ENCODE measurements at places on chromosomes 4 and X. TPM values are rescaled to one million over a fixed set of nuclear protein-coding genes. Genes with fewer than 3 reads are reported as not detected.

DNA sequence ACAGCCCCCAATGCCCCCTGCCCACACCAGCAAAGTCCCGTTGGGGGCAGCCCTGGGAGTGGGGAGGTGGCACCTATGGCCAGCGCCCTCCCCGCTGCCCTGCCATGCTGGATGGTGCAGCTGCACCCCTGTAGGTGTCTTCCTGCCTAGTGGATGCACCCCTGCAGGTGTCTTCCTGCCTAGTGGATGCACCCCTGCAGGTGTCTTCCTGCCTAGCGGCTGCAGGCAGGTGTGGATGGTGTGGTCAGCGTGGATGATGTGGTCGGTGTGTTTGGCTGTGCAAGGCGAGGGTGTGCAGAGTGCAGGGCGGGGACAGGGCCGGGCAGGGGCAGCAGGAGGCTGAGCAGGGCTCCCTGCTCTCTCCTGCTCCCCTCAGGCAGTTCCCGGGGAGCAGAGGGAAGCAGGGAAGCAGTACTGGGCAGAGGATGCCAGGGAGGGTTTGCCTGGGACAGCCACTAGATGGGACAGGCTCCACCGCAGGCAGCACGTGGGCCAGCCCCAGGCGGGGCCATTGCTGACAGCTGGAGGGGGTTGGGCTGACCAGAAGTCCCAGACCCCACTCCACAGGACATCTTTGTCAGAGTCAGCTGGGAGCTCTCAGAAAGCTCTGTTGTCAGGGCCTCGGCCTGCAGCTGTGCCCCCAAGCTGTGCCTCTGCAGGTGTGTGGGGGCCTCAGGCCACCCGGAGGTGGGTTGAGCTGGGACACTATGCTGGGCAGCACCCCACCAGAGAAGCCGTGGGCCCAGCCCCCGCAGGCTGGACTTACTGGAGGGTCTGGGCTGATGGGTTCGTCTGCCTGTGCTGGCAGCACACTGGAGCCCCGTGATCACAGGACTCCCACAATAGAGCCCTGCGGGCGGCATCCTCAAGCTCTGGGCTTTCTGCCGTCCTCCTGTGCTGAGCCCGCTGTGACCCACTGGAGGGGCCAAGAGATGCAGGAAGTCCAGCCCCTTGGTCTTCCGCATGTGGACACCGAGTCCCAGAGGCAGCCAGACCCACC lies 23.7 kb downstream of the DOK7 start:
- no peak overlapping the region for H3K27ac ChIP-seq
- H3K4me3 ChIP-seq, result no peak overlapping the region
- peaks cover 26% of the 10 kb centered on the region for H3K27me3 ChIP-seq
- H3K36me3 ChIP-seq, result no peaks in the 10 kb centered on the region

GRCh38 chr4:169201222-169202144 lies 69.3 kb downstream of the SH3RF1 start:
- no peaks in the 10 kb centered on the region for H3K36me3 ChIP-seq
- no peaks in the 10 kb centered on the region for H3K27me3 ChIP-seq
- no peak for DNase-seq
- no peak overlapping the region for H3K4me3 ChIP-seq
- H3K27ac ChIP-seq, result peak overlapping the region; percentile 68
- H3K4me1 ChIP-seq, result peaks cover 8% of the 10 kb centered on the region

GRCh38 chrX:13747836-13748235 lies 13.3 kb downstream of the OFD1 start:
- peak; percentile 81 for DNase-seq
- no peak overlapping the region for H3K27ac ChIP-seq
- peaks cover 2% of the 10 kb centered on the region for H3K36me3 ChIP-seq

- peaks cover 2% of the 10 kb centered on the region for H3K4me1 ChIP-seq
- no peak overlapping the region for H3K27ac ChIP-seq
- DNase-seq, result no peak
- no peak overlapping the region for H3K4me3 ChIP-seq
- H3K36me3 ChIP-seq, result no peaks in the 10 kb centered on the region
Observed at GRCh38 chr4:94550851-94551250, 99.1 kb downstream of the PDLIM5 start.

DNA sequence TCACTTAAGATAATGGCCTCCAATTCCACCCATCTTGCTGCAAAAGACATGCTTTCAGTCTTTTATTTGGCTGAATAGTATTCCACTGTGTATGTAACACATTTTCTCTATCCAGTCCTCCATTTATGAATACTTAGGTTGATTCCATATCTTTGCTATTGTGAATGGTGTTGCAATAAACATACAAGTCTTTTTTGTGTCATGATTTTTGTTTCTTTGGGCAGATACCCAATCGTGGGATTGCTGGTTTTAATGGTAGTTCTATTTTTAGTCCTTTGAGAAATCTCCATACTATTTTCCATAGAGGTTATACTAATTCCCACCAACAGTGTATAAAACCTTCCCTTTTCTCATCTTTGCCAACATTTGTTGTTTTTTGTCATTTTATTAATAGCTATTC lies 180.9 kb downstream of the SMIM20 start:
- H3K27ac ChIP-seq, result no peak overlapping the region
- no peak overlapping the region for H3K4me3 ChIP-seq
- H3K36me3 ChIP-seq, result no peaks in the 10 kb centered on the region
- H3K27me3 ChIP-seq, result no peaks in the 10 kb centered on the region

DNA sequence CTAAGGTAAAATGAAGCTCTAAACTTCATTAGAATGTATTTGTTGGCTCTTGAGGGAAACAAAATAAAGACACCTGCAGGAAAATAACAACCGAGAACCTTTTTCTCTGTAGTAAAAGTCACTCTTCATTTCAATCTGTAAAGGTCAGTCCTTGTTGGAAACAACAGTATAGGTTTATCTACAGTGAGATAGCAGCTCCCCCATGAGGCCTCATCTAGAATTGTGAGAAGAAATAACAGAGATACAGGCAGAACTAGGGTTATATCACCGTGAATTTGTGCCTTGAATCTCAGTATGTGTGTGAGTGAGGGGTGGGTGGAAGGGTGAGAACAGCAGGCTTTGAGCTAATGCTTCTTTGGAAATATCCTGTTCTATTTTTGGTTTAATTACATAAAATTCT lies 107.8 kb upstream of the FMR1 start:
- H3K36me3 ChIP-seq, result no peaks in the 10 kb centered on the region
- H3K4me1 ChIP-seq, result no peaks in the 10 kb centered on the region
- no peaks in the 10 kb centered on the region for H3K27me3 ChIP-seq
- no peak overlapping the region for H3K4me3 ChIP-seq

DNA sequence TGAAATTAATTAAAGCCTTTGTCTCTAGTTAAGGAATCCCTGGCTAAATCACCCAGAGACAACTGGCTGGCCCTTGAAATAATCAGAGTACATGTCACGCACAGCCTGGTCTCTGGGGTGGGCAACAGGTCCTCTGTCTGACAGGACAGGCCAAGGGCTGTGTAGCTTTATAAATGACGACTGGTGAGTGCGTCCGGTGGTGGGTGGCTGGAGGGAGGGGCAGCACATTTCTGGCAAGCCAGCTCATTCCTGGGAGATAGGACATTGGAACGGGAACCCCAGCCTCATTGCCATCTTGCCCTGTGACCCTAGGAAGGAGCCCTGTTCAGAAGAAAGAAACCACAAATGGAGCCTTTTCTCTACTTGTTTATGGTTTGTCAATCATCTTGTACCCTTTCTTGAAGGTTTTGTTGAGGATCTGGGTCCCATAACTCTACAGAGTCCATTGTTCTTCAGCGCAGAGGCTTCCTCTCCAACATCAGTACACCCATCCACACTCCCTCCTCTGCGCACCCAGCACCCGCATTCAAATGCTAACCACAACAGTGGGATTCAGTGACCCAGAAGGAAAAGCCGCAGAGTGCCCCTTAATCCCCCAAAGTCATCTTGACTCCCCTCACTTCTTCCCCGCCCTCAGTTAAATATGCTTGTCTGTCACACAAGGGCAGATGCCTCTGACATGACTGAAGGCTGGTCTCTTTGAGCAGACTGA lies 368.1 kb downstream of the UNC5C start:
- no peaks in the 10 kb centered on the region for H3K36me3 ChIP-seq
- H3K4me1 ChIP-seq, result no peaks in the 10 kb centered on the region
- no peak for DNase-seq
- no peaks in the 10 kb centered on the region for H3K27me3 ChIP-seq
- H3K27ac ChIP-seq, result no peak overlapping the region

DNA sequence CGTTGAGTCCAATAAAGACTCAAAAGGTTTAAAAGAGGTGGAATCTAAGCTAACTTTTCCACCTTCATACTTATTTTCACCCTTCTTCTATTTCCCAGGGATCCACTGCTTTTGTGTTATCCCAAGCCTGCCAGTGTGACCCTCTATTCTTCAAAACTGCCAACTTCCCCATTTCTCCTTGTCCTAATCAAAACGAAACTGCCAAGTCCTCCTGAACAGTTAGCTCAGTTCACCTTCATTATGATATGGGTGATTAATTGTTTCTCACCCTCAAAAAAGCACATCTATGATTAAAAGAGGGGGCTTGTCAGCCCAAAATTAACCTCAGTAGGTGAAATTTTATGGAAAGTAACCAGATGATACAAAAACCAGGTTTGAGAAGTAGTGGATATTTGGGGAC lies 108.4 kb downstream of the GUCY2F start:
- H3K27me3 ChIP-seq, result no peaks in the 10 kb centered on the region
- no peak overlapping the region for H3K27ac ChIP-seq
- no peak overlapping the region for H3K4me3 ChIP-seq
- no peak for DNase-seq
- no peaks in the 10 kb centered on the region for H3K36me3 ChIP-seq

DNA sequence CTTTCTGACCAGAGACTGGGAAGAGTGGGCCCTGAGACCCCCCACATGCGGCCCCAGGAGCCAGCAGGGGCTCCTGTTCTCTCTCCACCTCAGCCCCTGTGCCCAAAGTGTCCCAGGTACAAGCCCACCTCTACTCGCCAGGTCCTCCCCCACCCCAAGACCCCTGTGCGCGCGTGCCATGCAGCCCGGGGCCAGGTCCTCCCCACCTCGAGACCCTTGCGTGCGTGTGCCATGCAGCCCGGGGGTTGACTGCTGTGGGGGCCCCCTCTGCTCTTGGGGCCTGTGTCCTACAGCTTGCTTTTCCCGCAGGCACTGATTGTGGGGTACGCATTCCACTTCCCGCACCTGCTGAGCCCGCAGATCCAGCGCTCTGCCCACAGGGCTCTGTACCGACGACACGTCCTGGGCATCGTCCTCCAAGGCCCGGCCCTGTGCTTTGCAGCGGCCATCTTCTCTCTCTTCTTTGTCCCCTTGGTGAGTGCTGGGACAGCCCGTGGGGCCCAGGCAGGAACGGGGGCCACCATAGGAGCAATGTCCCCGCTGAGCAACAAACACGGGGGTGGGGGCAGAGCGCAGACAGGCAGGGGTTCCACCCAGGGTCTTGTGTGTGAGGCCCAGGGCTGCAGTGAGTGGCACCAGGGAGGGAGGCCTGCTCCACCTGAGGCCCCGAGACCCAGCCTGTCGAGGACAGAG lies 20.3 kb downstream of the DGKQ start:
- DNase-seq, result no peak
- no peak overlapping the region for H3K4me3 ChIP-seq
- H3K27ac ChIP-seq, result no peak overlapping the region
- H3K4me1 ChIP-seq, result no peaks in the 10 kb centered on the region

DNA sequence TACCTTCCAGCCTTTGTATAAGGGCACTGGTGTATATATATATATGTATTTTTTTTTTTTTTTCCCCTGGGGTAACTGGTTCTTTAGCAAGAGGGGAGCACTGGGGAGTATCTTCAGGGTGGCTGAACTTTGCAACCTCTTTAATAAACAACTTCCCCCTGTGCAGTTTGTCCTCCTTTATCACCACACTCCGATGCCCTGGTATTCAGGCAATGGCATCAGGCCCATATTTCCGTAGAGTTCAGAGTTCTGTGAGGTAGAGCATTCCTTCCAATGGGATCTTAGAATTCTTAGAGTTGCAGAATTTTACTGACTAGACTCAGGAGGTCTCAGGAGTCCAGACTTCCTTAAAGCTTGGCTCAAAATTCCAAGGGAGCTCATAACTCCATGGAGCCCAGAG lies 24.6 kb downstream of the NYX start:
- H3K36me3 ChIP-seq, result no peaks in the 10 kb centered on the region
- H3K27me3 ChIP-seq, result no peaks in the 10 kb centered on the region
- H3K4me1 ChIP-seq, result no peaks in the 10 kb centered on the region
- no peak for DNase-seq
- H3K27ac ChIP-seq, result no peak overlapping the region
- H3K4me3 ChIP-seq, result no peak overlapping the region

DNA sequence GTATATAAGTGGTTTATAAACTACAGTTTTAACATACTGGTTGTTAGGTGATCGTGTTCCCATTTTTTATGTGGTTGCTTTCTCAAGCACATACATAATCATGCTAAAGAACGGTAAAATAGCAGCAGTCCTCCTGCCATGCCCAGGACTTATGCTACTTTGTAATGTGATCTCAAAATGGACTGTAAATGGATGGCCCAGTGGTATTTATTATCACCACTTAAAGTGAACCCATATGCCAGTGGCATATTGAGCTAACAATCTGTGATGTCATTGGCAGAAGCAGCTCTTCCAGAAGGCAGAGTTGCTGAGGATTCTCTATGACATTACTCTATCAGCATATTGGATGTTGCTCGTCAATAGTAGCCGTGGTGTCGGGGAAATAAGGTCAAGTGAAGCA lies 28.6 kb downstream of the ANK2 start:
- H3K27ac ChIP-seq, result no peak overlapping the region
- no peak overlapping the region for H3K4me3 ChIP-seq

DNA sequence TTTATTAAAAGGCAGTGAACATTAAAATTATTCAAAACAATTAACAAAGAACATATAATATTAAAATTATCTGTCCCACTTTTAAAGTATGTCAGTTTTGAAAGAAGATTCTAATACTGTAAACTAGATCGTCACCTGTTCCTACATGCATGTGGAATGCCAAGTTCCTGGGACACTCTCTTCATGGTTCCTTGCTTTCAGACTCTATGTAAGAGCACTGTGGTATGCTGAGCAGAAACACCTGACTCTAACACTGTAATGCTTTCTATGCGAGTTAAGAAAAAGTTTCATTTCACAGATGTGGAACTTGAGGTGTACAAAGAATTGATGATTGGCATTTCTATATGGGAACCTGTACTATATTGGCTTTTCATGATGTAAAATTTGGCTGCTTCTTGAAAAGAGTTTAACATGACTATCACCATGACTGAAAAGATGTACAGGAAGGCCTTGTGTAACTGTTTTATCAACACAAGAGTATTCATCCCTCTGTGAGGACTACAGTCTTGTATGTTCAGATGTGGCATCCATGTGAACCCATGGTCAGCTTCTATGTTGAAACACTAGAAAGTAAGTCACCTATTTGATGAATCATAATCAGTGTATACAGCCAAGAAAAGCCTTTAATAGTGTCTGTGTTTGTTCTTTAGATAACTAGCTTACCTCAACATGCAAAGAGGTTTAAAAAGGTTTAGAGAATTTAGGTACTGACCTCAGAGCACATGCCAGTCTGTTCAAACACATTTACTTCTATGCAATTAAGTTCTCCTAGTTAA lies 354.5 kb downstream of the ARHGAP24 start:
- no peaks in the 10 kb centered on the region for H3K27me3 ChIP-seq
- H3K4me3 ChIP-seq, result no peak overlapping the region
- DNase-seq, result peak; percentile 22
- peaks cover 5% of the 10 kb centered on the region for H3K4me1 ChIP-seq
- no peaks in the 10 kb centered on the region for H3K36me3 ChIP-seq
- H3K27ac ChIP-seq, result no peak overlapping the region

TMEM154 gene
- polyA plus RNA-seq, result 1.6 TPM

ARHGAP24 gene
- 14.4 TPM for polyA plus RNA-seq

Measured in fibroblast of lung (primary cell).